ENCODE measurements at places on chromosomes 11 and 22.

DNA sequence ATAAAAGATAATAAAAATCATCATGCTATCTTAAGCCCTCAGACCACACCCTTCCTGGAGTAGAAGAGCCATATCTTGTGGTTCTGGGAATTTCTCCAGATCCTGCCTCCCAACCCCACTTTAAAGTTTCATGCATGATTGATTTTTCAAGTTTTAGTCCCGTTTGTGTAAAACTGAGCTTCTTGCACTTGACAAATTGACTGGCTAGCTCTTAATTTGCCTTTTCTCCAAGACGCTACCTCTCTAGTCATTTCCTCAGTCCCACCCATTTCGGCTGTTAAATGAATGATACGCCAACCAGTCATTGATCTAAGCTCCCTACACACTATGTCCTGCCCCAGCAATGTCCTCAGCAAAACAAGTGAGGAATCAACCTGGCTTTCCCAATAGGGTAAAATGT is 71.8 kb upstream of the TEAD1 start:
- no peak for DNase-seq

- DNase-seq, result peak; percentile 30
Measured at GRCh38 chr11:3137486-3138177, 27.5 kb downstream of the OSBPL5 start.

- peak; percentile 68 for DNase-seq
Measured at GRCh38 chr22:18024276-18024939, at the start of gene MICAL3. Gene MICAL3, minus strand, starts transcription at chr22:18024561. Its CDS starts 117,749 bp downstream, at chr22:17906812.

DNA sequence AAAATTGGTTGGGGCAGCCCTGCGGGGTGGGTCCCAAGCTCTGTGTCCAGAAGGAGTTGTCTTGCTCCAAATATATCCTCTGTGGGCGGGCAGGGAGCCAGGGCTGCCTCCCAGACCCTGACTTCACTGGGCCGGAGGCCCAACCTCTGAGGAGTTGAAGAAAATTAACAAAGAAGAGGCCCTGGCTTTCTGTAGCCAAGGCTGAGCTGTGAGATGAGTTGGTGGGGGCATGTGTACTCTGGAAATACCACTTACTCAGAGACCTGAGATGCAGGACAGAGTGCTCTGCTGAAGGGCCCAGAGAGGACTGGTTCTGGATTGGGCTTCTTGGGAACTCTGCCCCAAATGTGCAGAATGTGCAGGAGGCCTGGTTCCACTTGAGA is 96.3 kb downstream of the SWAP70 start:
- peak; percentile 97 for DNase-seq

DNA sequence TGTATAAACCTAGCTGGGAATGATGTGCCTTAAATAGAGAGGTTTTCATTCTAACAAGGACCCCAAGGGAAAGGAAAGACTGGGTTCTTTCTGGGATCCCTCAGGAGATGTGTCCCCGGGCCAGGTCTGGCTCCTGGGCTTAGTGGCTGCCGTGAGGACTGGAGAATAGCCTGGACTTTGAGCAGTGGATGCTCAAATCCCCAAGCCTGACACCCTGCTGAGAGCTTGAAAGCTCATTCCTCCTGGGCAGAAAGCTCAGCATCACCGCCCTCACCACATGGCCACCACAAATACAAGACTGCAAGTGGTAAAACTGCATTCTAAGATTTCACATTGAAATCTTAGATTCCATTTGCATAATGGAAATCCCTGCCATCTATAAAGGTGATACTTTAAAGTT is 79.4 kb upstream of the NARS2 start:
- DNase-seq, result no peak

DNA sequence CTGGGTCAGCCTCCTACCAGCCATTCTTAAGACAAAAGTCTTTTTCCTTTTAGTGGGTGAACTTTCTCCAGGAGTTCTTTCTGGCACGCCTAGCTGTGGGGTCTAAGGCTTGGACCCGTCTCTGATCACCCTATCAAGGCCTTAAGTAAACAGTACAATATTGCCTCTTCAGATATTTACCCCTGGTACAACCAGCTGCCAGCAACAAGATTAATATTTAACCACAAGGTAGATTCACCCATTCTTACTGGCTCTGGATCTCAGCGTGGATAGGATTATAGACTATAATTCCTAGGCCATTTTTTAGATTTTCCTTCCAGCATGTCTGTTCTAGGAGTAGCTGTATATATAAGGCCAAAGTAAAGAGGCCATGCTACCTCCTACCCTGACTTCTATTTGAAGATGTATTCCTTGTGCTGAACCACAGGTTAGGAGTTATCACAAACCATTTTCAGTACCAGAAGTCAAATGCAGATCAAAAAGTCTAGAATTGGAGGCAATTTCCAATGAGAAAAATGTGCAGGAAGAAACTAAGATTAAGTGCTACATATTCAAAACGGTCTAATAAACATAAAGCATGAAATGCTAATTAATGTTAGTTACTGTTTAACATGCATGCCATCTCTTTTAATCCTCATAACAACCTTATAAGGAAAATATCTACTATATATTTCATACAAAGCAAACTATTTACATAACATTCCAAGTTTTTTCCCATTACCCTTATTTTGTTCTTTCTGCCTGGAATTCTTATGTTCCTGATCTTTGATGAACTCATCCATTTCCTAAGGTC is 110.0 kb upstream of the SYN3 start:
- no peak for DNase-seq

GRCh38 chr11:12459865-12460444 is 82.6 kb downstream of the PARVA start:
- no peak for DNase-seq

DNA sequence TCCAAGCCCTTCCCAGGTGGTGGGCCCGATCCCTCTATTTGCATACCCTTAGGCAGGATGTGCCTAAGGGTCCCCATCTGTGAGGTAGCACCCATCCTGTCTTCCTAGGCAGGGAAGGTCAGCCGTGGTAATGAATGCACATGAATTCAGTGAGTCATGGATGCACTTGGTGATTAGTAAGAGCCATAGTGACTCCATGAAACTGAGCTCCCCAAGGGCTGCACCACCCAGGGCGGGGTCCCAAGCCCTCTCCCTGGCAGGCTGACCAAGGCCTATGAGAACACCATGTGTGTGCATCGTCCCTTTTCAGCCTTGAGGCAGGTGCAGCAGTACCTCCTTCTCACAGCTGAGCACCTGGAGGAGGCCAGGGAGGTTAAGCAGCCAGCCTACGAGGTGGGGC is 15.6 kb upstream of the SUSD2 start:
- DNase-seq, result no peak

Measured in aorta (tissue), 5 donors.